ENCODE measurements at places on chromosomes 2 and 18. TPM values are rescaled to one million over a fixed set of nuclear protein-coding genes. Genes with fewer than 3 reads are reported as not detected.

GRCh38 chr2:241603686-241604085, 33.3 kb downstream of the THAP4 start:
- no peak overlapping the region for H3K27ac ChIP-seq
- no peaks in the 10 kb centered on the region for H3K27me3 ChIP-seq

DNA sequence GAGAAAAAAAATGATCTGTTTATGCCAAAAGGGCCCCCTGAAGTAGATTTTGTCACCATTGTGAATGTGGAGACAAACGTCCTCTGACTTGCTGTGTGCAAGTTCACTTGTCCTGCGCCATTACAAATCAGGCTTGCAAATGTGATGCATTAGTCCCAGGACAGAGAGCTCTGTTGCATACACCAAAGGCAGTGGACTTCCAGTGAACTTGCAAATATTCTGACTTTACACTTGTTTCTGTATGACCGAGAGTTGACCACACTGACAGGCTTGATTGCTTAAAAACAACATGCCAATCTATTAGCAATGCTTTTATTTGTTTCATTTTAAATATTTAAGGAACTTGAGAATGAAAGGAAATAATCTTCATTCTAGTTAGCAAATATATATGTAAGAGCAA, 293.2 kb downstream of the PLCL1 start:
- H3K36me3 ChIP-seq = no peaks in the 10 kb centered on the region
- no peak overlapping the region for H3K4me3 ChIP-seq
- H3K4me1 ChIP-seq = no peaks in the 10 kb centered on the region
- DNase-seq = no peak
- H3K27me3 ChIP-seq = no peaks in the 10 kb centered on the region
- H3K27ac ChIP-seq = no peak overlapping the region

DNA sequence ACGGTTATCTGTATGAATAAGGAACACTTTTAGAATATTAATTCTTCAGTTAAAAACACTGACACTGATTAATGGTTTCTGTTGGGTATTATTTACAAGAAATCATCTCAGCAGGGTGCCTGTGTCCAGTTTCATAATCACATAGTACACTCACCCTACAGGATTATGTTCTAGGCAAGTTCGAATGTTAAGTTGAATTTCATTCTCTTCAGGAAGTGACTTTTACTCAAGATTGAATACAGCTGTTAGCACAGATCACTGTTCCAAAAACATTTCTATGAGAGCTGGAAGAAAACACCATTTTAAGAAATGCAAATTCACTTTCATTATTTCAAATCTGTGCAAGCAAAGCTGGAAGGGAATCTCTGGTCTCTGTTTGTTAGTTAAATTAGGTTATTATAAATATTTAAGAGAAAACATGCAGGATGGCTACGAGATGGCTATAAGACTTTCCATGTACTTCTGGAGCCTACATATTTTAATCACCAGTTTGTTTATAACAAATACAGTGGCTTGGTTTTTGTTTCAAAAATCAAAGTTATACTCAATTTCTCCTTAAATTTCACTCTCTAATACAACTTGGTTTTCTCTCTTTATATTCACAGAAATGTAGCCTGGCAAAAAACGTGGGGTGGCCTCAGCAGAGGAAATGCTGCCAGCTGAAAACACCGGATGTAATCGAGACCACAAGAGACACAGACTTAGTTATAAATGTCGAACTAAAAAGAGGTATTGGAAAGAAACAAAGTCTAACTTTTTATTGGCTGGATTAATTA, 65.8 kb downstream of the RBMS1 start:
- no peaks in the 10 kb centered on the region for H3K27me3 ChIP-seq
- peak; percentile 55 for DNase-seq
- H3K4me1 ChIP-seq = peaks cover 35% of the 10 kb centered on the region

DNA sequence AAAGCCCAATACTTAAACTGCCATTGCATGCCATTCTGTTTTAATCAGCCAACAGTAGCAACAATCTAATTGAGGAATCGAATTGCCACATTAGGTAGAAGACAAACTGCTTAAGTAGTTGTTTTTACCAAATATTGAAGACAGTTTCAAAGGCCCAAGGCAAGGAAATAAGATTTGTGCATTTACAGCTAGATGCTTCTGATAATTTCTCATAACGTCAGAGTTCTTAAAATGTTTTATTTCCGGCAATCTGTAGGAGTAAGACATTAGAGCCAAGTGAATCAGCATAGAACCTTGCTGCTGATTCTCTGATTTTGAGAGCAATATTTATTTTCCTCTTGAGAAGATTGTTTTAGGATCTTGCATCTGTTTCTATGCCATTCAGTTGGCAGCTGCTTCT, 174.3 kb downstream of the RBM43 start:
- H3K27me3 ChIP-seq = no peaks in the 10 kb centered on the region
- no peak overlapping the region for H3K4me3 ChIP-seq
- DNase-seq = no peak
- H3K36me3 ChIP-seq = no peaks in the 10 kb centered on the region
- no peaks in the 10 kb centered on the region for H3K4me1 ChIP-seq
- H3K27ac ChIP-seq = no peak overlapping the region

GRCh38 chr2:43070676-43071502, 155.5 kb downstream of the ZFP36L2 start:
- DNase-seq = no peak
- no peaks in the 10 kb centered on the region for H3K4me1 ChIP-seq
- H3K4me3 ChIP-seq = no peak overlapping the region
- no peaks in the 10 kb centered on the region for H3K27me3 ChIP-seq
- H3K27ac ChIP-seq = no peak overlapping the region

Gene DNAJC5G
- total RNA-seq = 0.39 TPM

DNA sequence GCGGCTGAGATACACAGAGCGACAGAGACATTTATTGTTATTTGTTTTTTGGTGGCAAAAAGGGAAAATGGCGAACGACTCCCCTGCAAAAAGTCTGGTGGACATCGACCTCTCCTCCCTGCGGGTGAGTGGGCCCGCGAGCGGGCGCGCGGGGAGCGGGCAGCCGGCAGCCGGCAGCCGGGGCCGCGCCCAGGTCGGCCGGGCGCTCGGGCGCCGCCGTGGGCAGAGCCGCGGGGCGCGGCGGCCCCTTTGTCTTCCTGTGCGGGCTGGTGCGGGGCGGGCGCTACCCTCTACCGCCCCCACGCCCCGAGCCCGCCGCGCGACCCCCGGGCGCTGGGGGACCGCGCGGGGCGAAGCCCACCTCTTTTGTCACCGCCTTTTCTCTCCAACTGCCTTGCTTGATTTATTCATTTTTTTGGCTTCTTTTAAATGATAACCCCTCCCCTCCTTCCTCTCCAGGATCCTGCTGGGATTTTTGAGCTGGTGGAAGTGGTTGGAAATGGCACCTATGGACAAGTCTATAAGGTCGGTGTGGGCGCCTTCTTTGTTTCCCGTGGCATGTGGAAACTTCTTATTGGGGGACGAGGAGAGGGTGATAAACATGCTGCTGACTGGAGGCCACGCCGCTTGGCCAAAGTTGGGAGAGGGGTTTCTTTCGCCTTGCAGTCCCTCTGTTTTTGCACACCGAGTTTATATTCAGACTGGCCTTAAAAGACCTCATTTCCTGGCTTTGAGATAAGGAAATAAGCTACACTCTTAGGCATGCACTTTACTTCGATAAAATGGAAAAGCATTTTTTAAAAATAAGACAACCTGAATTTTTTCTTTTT, 722 bp downstream of the MAP4K4 start:
- H3K36me3 ChIP-seq = peaks cover 8% of the 10 kb centered on the region
- H3K4me1 ChIP-seq = peaks cover 36% of the 10 kb centered on the region
- H3K4me3 ChIP-seq = peak overlapping the region; percentile 80

GRCh38 chr18:27278131-27278530, 93.0 kb upstream of the CHST9 start:
- no peaks in the 10 kb centered on the region for H3K4me1 ChIP-seq
- no peak for DNase-seq
- no peak overlapping the region for H3K27ac ChIP-seq
- H3K36me3 ChIP-seq = no peaks in the 10 kb centered on the region

DNA sequence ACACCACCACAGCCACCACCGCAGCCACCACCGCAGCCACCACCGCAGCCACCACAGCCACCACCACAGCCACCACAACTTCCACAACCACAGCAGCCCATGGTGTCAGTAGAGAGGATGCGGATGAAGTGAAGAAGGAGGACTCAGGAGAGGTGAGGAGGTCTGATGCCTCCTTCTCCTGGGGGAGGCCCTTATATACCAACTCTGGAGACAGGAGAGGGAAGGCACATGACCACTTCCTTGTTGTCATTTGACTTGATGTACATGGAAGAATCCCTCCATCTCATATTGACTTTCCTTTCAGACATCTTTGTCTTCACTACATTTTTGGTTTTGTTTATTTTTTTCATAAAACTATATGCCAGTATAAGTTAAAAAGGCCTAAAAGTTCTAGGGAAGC, at the start of gene SCYGR3:
SCYGR3 (minus strand) TSS at position 101 of the 400 bp plus-strand sequence; CDS start at position 101, 0 bp downstream.
- H3K4me1 ChIP-seq = no peaks in the 10 kb centered on the region
- DNase-seq = no peak
- no peaks in the 10 kb centered on the region for H3K36me3 ChIP-seq

DNA sequence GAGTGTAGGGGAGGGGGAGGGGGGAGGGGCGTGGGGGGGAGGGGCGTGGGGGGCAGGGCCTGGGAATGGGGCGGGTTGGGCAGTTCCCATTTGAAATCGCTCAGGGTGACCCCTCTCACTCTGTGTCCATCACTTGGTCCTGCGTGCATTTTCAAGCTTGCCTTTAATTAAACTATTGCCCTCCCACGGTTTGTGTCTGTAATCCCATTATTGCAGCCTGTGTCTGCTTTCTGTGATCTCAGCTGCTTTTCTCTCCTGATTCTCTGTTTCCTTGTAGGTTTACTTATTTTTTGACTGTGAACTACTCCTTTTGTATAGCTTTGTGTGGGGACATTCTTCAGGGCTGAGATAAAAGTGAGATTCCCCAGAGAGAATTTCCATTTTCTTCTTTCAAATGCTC, 1.3 kb downstream of the DCDC2C start:
- H3K36me3 ChIP-seq = no peaks in the 10 kb centered on the region
- H3K27ac ChIP-seq = no peak overlapping the region
- H3K27me3 ChIP-seq = peaks cover 12% of the 10 kb centered on the region
- DNase-seq = no peak
- no peak overlapping the region for H3K4me3 ChIP-seq
- no peaks in the 10 kb centered on the region for H3K4me1 ChIP-seq

DNA sequence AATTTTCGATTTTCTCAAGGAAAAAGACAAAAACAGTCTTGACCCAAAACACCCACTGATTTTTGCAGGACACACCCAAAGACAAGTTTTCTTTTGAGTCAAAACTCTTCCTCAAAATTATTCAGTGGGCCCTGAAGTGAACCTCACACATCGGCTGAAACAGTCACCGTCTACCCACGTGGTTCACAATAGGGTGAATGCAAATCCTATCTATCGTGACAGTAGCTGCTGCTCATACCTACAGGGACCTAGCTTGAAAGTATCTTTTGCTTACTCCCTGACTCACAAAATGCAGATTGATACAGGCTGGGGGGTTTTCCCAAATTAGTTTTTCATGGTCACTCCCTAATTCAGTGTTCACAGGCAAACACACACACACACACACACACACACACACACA, 10.7 kb upstream of the CD226 start:
- no peaks in the 10 kb centered on the region for H3K36me3 ChIP-seq
- DNase-seq = peak; percentile 32
- no peak overlapping the region for H3K4me3 ChIP-seq
- H3K4me1 ChIP-seq = peaks cover 10% of the 10 kb centered on the region
- H3K27ac ChIP-seq = no peak overlapping the region
- no peaks in the 10 kb centered on the region for H3K27me3 ChIP-seq

DNA sequence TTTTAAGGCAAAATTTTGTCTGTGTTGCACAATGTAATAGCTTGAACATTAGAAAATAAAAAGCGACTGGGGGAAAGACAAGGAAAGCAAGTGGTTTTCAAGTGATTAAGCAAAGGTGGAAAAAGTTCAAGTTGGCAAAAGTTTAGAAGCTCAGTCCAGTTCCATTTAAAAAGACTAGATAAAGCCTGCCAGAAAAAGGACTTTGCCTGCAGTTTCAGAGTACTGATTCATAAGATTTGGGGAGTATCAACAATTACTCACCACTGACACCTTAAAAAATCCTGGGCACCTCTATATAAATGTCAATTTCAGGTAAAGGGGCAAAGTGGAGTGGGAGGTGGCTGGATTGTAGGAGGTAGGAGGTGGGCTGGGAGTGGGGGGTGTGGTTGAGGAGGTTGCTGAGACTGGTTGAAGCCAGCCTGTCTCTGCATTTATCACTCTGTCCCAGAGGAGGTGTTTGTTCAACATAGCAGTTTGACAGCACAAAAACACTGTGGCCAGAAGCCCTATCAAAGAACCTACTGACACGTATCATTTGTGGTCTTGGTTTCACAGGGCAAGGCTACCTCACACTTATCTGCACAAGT, 14.6 kb downstream of the ZEB2 start:
- DNase-seq = no peak
- H3K27ac ChIP-seq = no peak overlapping the region
- H3K36me3 ChIP-seq = no peaks in the 10 kb centered on the region
- H3K27me3 ChIP-seq = no peaks in the 10 kb centered on the region
- no peak overlapping the region for H3K4me3 ChIP-seq
- H3K4me1 ChIP-seq = peaks cover 42% of the 10 kb centered on the region

GRCh38 chr2:169329688-169330554, 32.4 kb downstream of the LRP2 start:
- H3K36me3 ChIP-seq = no peaks in the 10 kb centered on the region
- no peak overlapping the region for H3K4me3 ChIP-seq
- H3K4me1 ChIP-seq = no peaks in the 10 kb centered on the region
- no peak for DNase-seq
- no peaks in the 10 kb centered on the region for H3K27me3 ChIP-seq

- peaks cover 24% of the 10 kb centered on the region for H3K4me1 ChIP-seq
- no peak overlapping the region for H3K27ac ChIP-seq
- no peaks in the 10 kb centered on the region for H3K36me3 ChIP-seq
Measured at GRCh38 chr2:217795706-217796465, 206.9 kb downstream of the TNS1 start.

Gene QPCT
- 2.1 TPM for total RNA-seq

- no peaks in the 10 kb centered on the region for H3K27me3 ChIP-seq
- no peak for DNase-seq
- H3K36me3 ChIP-seq = peaks cover 2% of the 10 kb centered on the region
- H3K27ac ChIP-seq = no peak overlapping the region
Measured at GRCh38 chr18:76389716-76390115, 105.3 kb downstream of the ZNF516 start.

Gene GREB1L
- total RNA-seq = not detected

Gene CEP76
- 10.0 TPM for total RNA-seq

DNA sequence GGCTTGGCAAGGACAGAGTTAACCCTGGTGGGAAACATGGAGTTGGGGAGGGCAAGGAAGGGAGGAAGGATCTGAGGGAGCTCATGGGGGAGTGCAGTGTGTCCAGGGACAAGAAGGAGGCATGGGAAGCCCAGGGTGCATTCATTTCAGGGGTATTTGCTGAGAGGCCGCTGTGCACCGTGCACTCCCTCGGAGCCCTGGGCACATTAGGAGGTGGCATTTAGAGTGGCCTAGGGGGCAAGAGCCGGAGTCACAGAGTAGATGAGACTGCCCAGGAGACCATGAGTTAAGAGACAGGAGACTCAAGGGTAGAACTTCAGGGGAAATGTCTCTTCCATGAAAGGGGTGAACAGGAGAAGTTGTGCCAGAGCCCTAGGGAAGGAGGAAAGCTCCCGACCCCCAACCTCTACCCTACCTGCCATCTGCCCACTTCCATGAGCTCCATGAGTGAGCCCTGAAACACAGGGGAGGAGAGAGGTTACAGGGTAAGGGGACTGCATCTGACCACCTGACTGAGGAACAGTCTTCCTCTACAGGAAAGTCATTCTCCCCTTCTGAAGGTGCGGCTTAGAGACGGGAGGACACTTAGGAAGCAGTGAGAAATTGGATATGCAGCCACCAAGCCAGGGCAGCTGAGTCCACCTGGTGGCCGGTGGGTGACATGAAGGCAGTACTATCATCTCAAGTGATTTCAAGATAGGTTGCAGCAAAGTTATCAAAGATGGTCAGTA, 58.5 kb upstream of the COPS8 start:
- no peaks in the 10 kb centered on the region for H3K36me3 ChIP-seq
- H3K4me1 ChIP-seq = no peaks in the 10 kb centered on the region
- H3K4me3 ChIP-seq = no peak overlapping the region
- DNase-seq = peak; percentile 35

Measured in B cell (primary cell).